ENCODE measurements at places on chromosomes 16 and 17.

- DNase-seq: no peak
- H3K4me1 ChIP-seq: peaks cover 50% of the 10 kb centered on the region
- H3K27ac ChIP-seq: peak overlapping the region; percentile 32
Observed at GRCh38 chr16:88465387-88465983, 12.4 kb downstream of the ZFPM1 start.

DNA sequence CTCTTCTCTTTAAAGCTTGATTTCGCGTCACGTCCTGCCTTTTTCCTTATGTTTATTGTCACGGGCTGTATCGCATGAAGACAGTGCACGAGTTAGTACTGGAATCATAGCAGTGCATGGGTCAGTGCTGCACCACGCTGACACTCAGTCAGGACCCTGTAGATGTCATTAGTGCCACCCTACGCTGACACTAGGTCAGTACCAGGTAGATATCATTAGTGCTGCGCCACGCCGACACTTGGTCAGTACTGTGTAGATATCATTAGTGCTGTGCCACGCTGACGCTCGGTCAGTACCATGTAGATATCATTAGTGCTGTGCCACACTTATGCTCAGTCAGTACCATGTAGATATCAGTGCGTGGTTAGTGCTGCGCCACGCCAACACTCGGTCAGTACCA lies 106.2 kb upstream of the ZNF469 start:
- no peak overlapping the region for H3K4me3 ChIP-seq
- H3K27me3 ChIP-seq: no peaks in the 10 kb centered on the region
- no peaks in the 10 kb centered on the region for H3K36me3 ChIP-seq
- no peaks in the 10 kb centered on the region for H3K4me1 ChIP-seq
- H3K27ac ChIP-seq: no peak overlapping the region

- no peak for DNase-seq
- H3K4me1 ChIP-seq: no peaks in the 10 kb centered on the region
- H3K36me3 ChIP-seq: no peaks in the 10 kb centered on the region
- H3K27me3 ChIP-seq: no peaks in the 10 kb centered on the region
- no peak overlapping the region for H3K27ac ChIP-seq
Observed at GRCh38 chr16:72202014-72202413, 30.1 kb upstream of the PMFBP1 start.

GRCh38 chr16:5196204-5196603 lies 98.6 kb upstream of the EEF2KMT start:
- H3K27me3 ChIP-seq: no peaks in the 10 kb centered on the region
- no peak overlapping the region for H3K27ac ChIP-seq
- no peaks in the 10 kb centered on the region for H3K4me1 ChIP-seq
- no peak overlapping the region for H3K4me3 ChIP-seq

DNA sequence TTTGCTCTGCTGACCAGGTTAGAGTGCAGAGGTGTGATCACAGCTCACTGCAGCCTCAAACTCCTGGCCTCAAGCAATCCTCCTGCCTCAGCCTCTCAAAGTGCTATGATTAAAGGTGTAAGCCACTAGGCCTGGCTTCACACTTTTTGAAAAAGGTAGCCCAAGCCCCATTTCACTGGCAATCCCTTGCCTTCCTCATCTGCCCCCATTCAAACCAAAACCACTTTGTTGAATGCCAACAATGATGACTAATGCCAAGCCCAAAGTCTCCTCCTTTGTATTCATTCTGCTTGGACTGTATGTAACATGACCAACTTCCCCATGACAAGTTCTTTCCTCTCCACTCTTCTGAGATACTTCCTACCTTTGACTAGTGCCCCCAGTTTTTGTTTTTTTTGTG lies 33.1 kb downstream of the N4BP1 start:
- H3K27ac ChIP-seq: no peak overlapping the region
- no peaks in the 10 kb centered on the region for H3K27me3 ChIP-seq
- H3K36me3 ChIP-seq: peaks cover 3% of the 10 kb centered on the region
- DNase-seq: no peak

- H3K4me3 ChIP-seq: no peak overlapping the region
- DNase-seq: no peak
- no peaks in the 10 kb centered on the region for H3K36me3 ChIP-seq
- no peaks in the 10 kb centered on the region for H3K27me3 ChIP-seq
- no peaks in the 10 kb centered on the region for H3K4me1 ChIP-seq
Observed at GRCh38 chr17:7184647-7185046, 5.5 kb upstream of the ASGR1 start.

DNA sequence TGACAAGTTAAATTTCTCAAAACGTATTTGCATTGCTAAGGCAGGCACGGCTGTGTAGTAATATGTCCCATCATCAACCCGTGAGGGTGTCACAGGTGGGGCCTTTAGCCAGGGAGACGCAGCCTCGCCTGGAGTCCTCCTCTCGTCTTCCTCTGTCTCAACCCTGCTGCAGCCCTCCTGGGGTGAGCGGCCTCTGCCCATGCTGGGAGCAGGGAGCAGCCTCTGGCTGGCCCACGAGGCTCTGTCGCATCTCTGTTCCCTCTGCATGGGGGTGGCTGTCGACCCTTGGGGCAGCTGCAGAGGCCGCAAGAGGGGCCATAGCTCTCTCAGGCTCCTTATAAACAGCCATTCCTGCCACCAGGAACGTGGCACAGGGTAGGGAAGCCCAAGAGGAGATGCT lies 806 bp upstream of the SMIM5 start:
- peaks cover 6% of the 10 kb centered on the region for H3K4me1 ChIP-seq
- no peak for DNase-seq
- H3K4me3 ChIP-seq: no peak overlapping the region

GRCh38 chr16:68040506-68041288 lies 17.6 kb downstream of the DUS2 start:
- H3K4me3 ChIP-seq: no peak overlapping the region
- H3K27ac ChIP-seq: no peak overlapping the region
- no peaks in the 10 kb centered on the region for H3K36me3 ChIP-seq
- peak; percentile 84 for DNase-seq

GRCh38 chr16:64122177-64122576 lies 999.7 kb downstream of the CDH11 start:
- H3K4me1 ChIP-seq: no peaks in the 10 kb centered on the region
- H3K4me3 ChIP-seq: no peak overlapping the region
- no peak for DNase-seq
- H3K27ac ChIP-seq: no peak overlapping the region

- H3K36me3 ChIP-seq: no peaks in the 10 kb centered on the region
- no peak overlapping the region for H3K27ac ChIP-seq
- no peak for DNase-seq
- no peaks in the 10 kb centered on the region for H3K4me1 ChIP-seq
Observed at GRCh38 chr17:32869345-32870026, 7.4 kb downstream of the MYO1D start.

- no peak for DNase-seq
- no peaks in the 10 kb centered on the region for H3K4me1 ChIP-seq
- H3K27me3 ChIP-seq: no peaks in the 10 kb centered on the region
- no peak overlapping the region for H3K4me3 ChIP-seq
- H3K36me3 ChIP-seq: no peaks in the 10 kb centered on the region
Observed at GRCh38 chr16:78628461-78629045, 529.1 kb downstream of the WWOX start.

DNA sequence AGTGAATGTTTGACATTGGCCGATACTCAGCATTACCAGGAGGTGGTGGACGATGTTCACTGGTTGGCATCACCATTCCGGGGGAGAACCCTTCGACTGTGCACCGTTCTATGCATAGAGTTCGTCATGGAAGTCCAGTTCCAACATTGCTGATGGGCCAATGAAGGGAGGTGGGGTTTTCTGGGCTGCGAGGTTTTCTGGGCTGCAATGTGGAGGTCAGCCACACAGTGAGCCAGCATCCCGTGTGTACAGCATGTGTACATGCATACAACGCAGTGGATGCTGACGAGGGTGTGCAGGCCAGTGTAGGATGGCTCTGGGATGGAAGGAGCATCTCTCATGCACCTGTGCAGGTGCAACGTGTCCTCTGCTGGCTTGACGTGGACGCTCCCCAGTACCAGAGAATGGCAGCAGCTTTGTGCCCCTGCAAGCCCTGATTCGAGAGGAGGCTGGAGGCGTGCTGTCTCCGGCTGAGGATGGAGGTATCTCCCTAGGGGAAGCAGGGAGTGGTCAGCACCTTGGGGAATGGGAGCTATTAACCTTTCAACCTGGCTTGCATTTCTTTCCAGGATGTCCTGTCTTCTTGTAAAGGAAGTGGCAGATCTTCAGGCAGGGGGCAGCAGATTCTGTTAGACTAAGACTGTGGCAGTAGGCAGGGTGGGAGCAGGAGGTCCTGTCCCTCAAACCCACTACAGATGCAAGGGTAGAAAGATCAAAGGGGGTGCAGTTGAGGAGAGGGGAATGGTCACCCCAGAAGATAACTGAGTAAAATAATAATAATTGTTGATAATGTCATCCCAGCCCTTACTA lies 98.2 kb downstream of the CYLD start:
- no peaks in the 10 kb centered on the region for H3K36me3 ChIP-seq
- no peak for DNase-seq
- peaks cover 5% of the 10 kb centered on the region for H3K4me1 ChIP-seq
- no peak overlapping the region for H3K4me3 ChIP-seq

GRCh38 chr17:68539548-68540467 lies 27.6 kb downstream of the PRKAR1A start:
- H3K4me1 ChIP-seq: no peaks in the 10 kb centered on the region
- H3K27me3 ChIP-seq: no peaks in the 10 kb centered on the region
- H3K27ac ChIP-seq: no peak overlapping the region
- DNase-seq: no peak
- H3K36me3 ChIP-seq: peaks cover 27% of the 10 kb centered on the region

- no peak for DNase-seq
- no peak overlapping the region for H3K27ac ChIP-seq
- H3K4me3 ChIP-seq: no peak overlapping the region
- no peaks in the 10 kb centered on the region for H3K36me3 ChIP-seq
Observed at GRCh38 chr16:9966569-9967157, 215.6 kb downstream of the GRIN2A start.

- H3K27ac ChIP-seq: no peak overlapping the region
- H3K36me3 ChIP-seq: no peaks in the 10 kb centered on the region
- no peak overlapping the region for H3K4me3 ChIP-seq
- H3K4me1 ChIP-seq: no peaks in the 10 kb centered on the region
- DNase-seq: no peak
Observed at GRCh38 chr16:1042866-1043265, 29.7 kb upstream of the SSTR5 start.

- peaks cover 37% of the 10 kb centered on the region for H3K4me1 ChIP-seq
- no peaks in the 10 kb centered on the region for H3K36me3 ChIP-seq
- no peak overlapping the region for H3K27ac ChIP-seq
- DNase-seq: no peak
- no peak overlapping the region for H3K4me3 ChIP-seq
- H3K27me3 ChIP-seq: no peaks in the 10 kb centered on the region
Observed at GRCh38 chr17:80704381-80704819, 159.8 kb downstream of the RPTOR start.

DNA sequence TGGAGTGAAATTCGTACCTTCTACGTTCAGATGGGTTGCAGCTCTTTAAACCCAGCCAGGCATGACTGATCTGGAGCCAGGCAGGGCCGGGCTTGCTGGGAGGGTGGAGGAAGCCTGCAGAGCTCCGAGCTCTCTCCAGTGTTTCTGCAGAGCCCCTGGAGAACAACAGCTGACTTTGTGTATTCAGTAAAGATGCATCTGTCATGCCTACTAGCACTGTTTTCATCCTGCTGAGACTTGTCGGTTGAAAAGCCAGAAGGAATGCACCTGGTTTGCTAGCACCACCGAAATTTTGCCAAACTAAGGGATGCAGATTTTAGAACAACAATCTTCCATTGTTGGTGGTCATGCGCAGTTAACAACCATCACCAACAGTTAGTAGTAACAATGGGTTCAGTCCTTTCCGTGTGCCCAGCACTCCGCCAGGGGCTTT lies 22.4 kb upstream of the SCNN1B start:
- H3K36me3 ChIP-seq: no peaks in the 10 kb centered on the region
- no peak overlapping the region for H3K27ac ChIP-seq
- no peak for DNase-seq
- no peaks in the 10 kb centered on the region for H3K4me1 ChIP-seq
- no peak overlapping the region for H3K4me3 ChIP-seq
- H3K27me3 ChIP-seq: no peaks in the 10 kb centered on the region

- H3K36me3 ChIP-seq: peaks cover 4% of the 10 kb centered on the region
- H3K27ac ChIP-seq: no peak overlapping the region
- no peak for DNase-seq
- H3K4me3 ChIP-seq: no peak overlapping the region
Observed at GRCh38 chr16:490768-491167, 36.7 kb upstream of the CAPN15 start.

- H3K4me1 ChIP-seq: peaks cover 10% of the 10 kb centered on the region
- no peaks in the 10 kb centered on the region for H3K27me3 ChIP-seq
- H3K4me3 ChIP-seq: no peak overlapping the region
- no peak overlapping the region for H3K27ac ChIP-seq
- DNase-seq: no peak
Observed at GRCh38 chr17:82338858-82339633, 5.5 kb upstream of the SECTM1 start.

- H3K4me3 ChIP-seq: no peak overlapping the region
- no peaks in the 10 kb centered on the region for H3K36me3 ChIP-seq
- no peaks in the 10 kb centered on the region for H3K27me3 ChIP-seq
- H3K4me1 ChIP-seq: no peaks in the 10 kb centered on the region
- H3K27ac ChIP-seq: no peak overlapping the region
Observed at GRCh38 chr17:14360856-14361255, 60.0 kb downstream of the HS3ST3B1 start.

- H3K4me3 ChIP-seq: no peak overlapping the region
- H3K36me3 ChIP-seq: no peaks in the 10 kb centered on the region
- DNase-seq: no peak
Observed at GRCh38 chr17:82753201-82753464, 1.3 kb downstream of the TBCD start.

DNA sequence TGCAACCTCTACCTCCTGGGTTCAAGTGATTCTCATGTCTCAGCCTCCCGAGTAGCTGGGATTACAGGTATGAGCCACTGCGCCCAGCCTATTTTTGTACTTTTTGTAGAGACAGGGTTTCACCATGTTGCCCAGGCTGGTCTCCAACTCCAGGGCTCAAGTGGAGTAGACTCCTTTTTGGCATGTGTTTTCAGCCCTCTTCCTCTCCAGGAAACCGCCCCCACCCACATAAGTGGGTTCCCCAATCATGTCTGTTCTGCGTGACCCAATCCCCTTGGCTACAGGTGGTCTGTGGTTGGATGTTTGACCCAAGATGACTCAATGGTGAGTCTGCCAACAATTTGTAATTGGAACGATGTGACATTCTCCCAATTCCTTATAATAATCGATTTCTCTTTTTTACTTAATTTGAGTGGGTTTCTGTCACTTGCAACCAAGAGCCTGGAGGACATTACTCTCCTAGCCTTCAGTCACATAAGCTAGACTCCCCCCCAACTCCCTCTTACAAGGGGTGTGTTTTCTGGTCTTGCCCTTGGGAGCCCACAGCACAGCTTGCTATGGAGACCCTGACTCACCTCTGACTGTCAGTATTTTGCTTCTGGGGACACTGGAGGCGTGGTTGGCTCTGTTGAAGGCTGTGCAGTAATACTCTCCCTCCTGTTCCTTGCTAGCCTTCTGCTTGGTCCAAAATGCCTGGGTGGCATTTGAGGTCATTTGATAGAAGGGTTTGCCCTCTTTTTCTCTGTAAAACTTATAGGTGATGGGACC lies 34.9 kb downstream of the PECAM1 start:
- H3K27ac ChIP-seq: no peak overlapping the region
- DNase-seq: no peak
- H3K36me3 ChIP-seq: no peaks in the 10 kb centered on the region
- H3K27me3 ChIP-seq: no peaks in the 10 kb centered on the region
- no peaks in the 10 kb centered on the region for H3K4me1 ChIP-seq
